ENCODE measurements at places on chromosomes 5 and 9.
A peak's percentile ranks its signal among the peaks of the same experiment; 100 is the strongest.

DNA sequence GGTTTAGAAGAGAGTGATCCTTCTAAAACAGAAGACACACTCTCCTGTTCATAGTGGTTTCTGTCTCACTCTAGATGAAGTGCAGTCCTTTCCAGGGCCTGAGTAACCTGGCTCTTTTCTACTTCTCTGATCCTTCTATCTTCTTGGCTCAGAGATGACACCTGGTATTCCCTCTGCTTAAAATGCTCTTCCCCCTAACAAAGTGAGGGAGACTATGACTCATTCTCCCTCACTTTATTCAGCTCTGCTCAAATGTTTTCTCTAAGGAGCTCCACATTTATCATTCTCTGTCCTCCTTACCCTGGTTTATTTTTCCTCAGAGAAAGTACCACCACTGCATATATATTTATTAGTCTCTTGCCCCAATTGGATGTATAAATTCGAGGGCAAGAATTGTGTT, 24.6 kb downstream of the TUT7 start:
- DNase-seq, result no peak

- no peak for DNase-seq
Measured at GRCh38 chr5:135571066-135571609, 7.7 kb downstream of the CXCL14 start.

DNA sequence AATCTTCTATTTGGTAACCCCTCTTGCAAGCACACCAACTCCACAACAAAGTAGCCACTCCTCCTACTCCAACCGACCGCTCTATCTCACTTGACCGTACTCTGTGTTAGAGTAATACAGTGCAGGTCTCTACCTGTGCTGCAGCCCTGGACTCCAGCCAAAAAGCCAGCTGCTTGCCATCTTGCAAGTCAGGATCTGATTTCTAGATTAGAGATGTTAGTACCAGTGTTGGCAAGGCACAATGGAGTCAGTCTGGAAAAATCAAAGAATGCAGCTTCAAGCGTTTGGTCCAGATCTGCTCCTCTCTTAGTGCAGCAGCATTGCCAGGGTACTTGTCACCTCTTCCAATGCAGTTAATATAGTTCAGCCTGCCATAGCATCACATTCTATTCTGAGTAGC, 477.6 kb downstream of the ZSWIM6 start:
- DNase-seq, result no peak

DNA sequence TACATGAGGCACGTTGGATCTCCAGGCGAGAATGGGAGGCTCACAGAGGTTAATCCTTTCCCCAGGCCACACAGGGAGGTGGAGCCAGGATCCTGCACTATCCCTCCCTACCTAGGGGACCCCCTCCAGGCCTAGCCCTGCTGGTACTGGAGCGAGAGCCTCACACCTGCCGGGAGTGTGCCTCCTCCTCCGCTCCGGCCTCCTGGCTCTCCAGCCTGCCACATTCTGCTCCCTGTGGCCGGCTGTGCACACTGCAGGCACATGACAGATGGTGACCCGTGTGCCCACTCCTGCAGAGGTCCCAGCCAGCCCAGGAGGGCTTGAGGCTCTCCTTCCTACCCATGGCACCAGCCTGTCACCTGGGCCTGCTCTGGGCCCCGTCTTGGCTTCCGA, 93.4 kb downstream of the RXRA start:
- DNase-seq, result no peak

DNA sequence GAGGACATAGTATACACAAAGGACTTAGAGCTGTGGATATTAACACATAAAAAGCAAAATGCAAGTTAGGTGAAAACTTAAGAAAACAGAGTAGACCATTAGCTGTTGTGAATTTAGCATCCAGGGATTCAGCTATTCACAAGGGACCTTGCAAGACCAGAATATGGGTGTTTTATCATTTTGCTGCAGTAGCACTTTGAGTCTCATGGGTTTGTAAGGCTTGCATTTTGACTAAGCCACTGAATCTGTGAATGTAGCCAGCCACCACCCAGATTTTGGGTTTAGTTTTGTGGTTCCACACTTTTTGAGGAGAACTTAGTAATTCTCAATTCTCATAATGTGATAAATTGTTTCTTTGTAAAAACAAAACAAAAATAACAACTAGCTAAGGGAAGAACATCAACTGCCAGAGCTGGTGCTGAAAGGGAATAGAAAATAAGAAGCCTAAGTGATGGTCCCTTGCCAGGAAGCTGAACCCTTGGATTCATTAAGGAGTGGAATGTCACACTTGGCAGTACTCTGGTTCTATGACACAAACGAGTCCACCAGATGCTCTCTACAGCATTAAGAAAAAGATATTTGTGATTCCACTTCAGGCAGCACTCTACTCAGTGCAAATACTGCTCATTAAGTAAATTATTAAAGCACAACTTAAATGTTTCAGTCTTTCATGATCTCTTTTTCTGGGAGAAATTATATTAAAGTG, 557.4 kb upstream of the ZNF462 start:
- no peak for DNase-seq

DNA sequence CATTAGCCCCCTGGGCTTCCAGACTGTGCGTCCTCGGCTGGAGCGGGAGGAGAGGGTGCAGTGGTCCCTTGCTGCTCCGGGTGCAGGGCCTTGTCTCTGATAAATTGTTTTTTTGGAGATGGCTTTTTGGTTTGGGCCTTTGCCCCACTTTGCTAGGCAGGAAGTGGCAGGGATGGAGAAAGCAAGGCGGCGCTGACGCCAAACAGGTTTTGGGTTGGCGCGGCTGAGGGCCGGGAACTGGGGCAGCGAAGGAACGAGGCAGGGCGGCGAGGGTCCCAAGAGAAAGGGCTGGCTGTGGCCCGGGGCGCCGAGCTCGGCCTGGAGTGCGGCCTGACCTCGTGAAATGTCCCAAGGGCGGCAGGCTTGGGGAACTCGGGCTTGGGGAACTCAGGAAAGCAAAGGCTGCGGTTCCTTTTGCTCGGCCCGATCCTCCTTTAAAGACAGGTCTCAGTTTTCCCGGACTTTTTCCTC, 4.1 kb downstream of the LHX2 start:
- no peak for DNase-seq

DNA sequence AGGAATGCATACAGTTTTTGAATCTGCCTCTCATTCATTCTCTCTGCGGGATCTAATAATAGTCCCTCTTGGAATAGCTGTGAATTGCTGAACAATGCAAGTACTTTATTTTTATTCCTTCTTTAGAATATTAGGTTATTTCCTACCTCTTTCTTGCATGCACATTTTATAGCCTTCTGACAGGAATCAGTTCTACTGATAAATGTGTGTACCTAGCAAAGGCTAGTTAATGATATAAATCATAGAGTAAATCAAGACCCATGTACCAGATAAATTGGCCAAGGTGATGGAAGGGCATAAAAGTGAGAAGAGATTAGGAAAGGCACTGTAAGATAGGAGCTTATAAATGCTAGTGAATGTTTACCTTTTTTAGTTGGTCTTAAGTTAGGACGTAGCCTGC, 19.2 kb upstream of the UGCG start:
- DNase-seq, result no peak

GRCh38 chr5:142395334-142395733, 70.5 kb upstream of the SPRY4 start:
- no peak for DNase-seq

GRCh38 chr5:140996060-140996459, 29.8 kb downstream of the PCDHAC2 start:
- no peak for DNase-seq

GRCh38 chr9:70413464-70413798, 1.0 kb downstream of the KLF9 start:
- DNase-seq, result no peak

DNA sequence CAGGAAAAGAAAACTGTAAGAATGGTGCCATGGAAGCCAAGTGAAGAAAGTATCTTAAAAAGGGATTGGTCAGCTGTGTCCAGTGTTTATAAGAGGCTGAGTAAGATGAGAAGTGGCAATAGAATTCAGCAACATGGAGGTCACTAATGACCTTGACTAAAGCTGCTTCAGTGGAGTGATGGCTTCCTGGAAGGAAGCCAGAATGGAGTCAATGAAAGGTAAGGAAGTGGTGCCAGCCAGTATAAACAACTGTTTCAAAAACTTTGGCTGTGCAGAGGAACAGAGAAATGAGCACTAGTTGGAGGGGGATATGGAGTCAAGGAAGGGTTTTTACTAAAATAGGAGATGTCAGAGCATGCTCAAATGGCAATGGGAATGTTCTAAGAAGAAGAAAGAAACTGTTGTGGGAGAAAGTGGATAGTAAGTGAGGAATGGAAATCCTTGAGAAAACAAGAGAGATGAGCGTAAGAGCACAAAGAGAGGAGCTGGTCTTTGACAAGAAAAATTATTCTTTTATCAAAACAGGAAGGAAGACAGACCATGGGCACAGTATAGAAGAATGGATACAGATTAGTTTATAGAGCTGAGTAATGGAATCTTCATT, 11.1 kb upstream of the NRG2 start:
- DNase-seq, result no peak

DNA sequence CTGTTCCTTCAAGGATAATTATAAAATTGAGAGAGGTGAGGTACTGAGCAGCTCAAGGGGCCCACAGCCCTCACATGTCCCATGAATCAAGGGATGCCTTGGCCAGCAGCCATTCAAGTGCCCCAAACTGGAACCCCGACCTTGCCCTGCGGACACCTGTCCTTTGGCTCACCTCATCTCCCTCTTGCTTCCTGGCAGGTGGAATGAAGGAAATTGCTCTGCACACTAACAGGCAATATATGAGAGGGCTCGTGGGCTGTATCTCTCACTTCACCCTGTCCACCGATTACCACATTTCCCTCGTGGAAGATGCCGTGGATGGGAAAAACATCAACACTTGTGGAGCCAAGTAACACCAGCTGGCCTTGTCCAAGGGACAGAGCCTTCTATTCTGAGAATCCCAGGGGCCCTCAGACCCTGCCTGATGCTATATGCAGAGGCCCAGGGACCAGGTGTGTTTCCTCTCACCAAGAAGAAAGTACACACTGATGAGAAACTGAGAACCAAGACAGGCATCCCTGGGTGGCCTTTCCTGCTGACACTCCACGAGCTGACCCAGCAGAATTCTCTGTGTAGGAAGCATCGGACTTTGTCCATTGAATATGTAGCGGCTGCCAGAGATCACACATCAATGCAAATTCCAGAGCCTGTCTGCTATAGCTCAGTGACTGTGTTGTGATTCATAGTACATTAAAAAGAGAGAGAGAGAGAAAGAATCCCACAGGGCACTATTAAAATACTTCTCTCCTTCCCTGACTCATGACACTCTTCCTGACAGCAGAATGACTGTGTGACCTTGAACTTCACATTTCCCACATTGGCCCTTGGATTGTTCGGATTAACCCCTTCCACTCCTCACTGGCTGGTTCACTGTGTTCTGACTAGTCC, 92.6 kb downstream of the LIFR start:
- DNase-seq, result no peak

DNA sequence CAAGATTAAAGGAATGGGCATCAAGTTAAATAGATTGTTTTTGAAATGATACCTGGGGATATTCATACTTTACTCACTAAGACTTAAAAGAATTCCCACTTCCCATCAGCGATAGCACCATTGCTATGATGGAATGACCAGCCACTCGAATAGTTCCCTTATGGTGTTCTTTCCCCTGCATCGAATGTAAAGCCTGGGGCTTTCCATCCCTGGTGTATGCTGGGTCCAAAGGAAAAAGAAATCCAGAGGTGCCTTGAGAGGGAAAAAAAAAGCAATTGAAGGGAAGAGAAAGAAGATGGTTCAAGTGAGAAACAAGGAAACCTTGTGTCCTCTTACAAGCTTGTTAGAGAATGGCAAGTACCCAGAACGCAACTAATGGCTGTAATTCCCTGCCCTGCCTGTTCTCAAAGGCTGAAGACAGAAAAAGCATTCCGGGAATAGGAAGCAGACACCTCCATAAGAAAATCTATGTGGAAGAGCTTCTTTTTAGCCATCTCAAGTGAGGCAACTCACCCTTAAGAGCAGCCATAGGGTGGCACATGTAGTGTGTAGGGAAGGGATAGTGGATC, 351.1 kb upstream of the DAB2 start:
- DNase-seq, result no peak

DNA sequence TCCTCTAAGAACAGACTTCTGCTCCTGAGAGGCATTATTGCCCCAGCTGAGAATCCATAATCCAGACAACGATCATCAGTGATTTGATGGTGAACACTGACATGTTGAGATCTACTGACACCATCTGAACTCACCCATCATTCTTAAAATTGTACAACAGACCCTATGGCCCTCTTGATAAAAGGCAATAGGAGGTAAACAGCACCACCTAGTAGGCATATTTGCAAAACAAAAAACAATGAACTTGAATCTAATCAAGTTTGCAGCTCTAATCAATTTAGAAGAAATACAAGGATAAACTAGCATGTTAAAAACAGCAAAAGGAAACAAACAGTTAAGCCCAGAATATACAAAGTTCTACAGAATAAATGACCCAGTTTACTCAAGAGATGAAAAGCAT, 89.6 kb downstream of the SFXN1 start:
- DNase-seq, result no peak

DNA sequence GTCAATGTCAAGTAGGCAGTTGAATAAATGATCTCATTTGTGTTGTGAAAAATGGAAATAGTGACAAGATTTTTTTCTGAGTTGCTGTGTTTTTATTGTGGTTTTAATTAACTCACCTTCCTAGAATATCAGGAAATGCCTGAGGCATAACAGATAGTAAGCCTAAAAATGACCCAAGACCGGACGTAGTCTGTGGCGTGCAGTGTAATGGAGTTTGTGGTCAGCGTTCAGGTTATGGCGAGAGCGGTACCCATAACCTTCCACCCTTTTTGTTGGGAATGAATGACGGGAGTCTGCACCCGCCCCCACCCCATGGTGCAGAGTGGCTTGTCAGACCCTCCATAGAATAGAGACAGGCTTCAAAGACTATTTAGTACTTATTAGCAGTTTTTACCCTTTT, 119.3 kb downstream of the GALNT10 start:
- DNase-seq, result no peak

DNA sequence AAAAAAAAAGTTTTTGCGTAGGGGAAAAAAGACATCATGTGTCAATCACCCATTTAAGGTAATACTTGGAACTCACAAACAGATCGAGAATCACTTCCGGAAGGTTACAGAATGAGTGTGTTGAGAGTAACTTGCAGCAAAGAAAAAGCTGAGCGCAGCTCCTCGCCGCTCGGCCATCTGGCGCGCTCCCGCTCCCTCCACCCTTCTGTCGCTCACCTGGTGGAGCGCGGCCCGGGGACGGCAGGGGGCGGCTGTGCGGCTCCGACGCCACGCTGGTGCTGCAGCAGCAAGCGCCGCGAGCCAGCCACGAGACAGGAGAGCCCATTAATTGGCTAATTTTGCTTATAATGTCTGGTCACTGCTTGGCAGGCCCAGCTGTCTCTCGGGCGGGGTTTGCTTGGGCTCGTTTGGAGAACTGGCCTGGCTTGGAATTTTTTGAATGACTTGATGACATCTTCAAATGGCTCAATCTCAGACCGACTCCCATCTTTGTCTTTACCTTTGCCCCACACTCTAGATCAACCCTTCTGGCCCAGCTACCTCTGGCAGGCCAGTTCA, 601.8 kb downstream of the CCDC171 start:
- peak; percentile 15 for DNase-seq

- DNase-seq, result no peak
Measured at GRCh38 chr5:154755361-154756008, at the start of gene LARP1. LARP1 (plus strand) TSS chr5:154755377; CDS start chr5:154755758, 381 bp downstream.

GRCh38 chr5:41790038-41790776, 80.0 kb downstream of the OXCT1 start:
- DNase-seq, result no peak

Measured in activated T-cell treated with anti-CD3 and anti-CD28 coated beads for 24 hours (primary cell).